ENCODE measurements at places on chromosomes 1 and 21.

DNA sequence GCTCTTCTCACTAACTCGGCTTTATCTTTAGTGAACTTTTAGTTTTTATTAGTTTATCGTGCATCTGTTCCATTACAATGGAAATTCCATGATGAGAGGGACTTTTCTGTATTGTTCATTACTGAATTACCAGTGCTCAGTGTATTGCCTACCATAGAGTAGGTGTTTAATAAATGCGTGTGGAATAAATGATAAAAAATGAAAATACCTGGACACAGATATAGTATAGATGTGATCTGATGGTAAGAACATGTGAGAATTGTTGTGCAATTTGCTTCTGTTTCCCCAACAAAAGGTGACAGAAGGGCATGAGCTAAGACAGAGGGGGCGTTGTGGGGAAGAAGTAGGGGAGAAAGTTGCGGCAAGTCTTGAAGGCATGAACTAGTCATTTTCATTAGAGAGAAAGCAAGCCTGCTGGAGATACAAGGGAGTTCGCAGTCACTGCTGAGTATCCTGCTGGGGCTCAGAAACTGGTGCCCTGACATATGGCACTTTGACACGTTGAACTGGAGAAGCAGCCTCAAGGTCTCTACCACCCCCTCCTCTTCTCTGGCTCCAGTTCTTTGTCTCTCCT, 5.6 kb upstream of the COG2 start:
- DNase-seq, result no peak

- DNase-seq, result no peak
These were observed 6.7 kb downstream of the SFPQ start for GRCh38 chr1:35186239-35186638.

DNA sequence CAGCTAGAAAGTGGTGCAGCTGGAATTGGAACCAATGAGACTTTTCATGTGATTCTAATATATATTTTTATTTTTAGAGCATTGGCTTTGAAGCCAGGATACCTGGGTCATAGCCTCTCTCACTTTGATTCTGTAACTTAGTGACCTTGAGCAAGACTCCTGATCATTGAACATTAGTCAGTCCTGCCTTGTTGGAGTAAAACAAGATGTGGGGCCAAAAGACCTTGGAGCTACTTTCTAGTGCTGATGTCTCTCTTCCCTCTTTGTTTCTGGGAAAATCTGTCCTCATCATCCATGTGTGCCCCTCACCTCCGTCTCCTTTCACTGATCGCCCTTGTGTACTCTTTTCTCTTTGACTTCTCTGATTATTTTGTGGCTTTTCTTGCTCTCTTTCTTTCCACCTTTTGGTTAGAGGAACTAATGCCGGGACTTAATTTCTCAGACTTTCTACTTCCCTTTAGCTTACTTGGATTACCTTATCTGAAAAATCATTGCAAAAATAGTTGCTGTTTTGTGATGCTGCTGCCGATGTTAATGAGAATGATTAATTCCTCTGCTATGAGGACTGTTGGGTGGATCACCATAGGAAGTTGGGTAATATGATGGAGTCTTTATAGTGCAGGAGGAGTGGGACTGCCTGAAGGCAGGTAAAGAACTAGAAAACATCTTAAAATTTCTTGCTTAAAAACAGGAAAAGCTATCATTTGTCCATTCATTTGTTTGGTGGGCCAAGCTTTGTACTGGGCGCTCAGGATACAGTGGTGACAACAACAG, 72.0 kb downstream of the NOS1AP start:
- DNase-seq, result no peak

GRCh38 chr1:201260236-201260590, 23.1 kb upstream of the PKP1 start:
- DNase-seq, result no peak

- no peak for DNase-seq
These were observed 37.2 kb downstream of the ETNK2 start for GRCh38 chr1:204114606-204115005.

GRCh38 chr21:39363607-39364555, 15.0 kb upstream of the HMGN1 start:
- DNase-seq, result no peak

GRCh38 chr1:45272913-45273371, 53.8 kb upstream of the HPDL start:
- DNase-seq, result no peak

DNA sequence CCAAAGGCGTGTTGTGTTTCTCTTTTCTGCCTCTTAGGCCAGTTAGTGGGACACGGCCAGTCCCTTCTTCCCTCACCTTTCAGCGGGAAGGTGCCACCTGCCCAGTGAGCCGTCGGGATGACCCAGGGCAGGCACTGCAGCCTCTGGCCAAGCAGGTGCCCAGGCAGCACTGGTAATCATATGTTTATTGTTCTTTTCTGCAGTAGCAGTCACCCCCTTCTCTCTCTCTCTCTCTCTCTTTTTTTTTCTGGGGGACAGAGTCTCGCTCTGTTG, 38.2 kb downstream of the CRYAA start:
- DNase-seq, result no peak

DNA sequence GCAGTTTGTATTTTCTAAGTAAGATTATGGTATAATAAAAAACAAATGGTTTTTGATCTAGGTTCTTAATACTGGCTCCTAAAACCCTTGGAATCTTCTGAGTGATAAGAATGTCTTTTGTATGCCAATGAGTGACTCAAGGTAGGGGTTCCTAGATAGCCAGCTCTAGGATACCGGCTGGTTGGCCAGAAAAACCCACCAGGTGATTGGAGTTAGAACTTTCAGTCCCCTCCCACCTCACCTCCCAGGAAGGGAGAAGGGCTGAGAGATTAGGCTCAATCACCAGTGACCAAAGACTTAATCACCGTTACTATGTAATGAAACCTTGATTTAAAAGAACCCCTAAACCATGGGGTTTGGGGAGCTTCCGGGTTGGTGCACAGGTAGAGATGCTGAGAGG, 8.7 kb upstream of the BRDT start:
- DNase-seq, result no peak

- no peak for DNase-seq
These were observed 79.5 kb downstream of the NR5A2 start for GRCh38 chr1:200107004-200107470.

GRCh38 chr1:64171246-64171645, 32.2 kb upstream of the UBE2U start:
- DNase-seq, result no peak

- DNase-seq, result peak; percentile 62
These were observed 27.4 kb downstream of the HIVEP3 start for GRCh38 chr1:41891199-41891896.

DNA sequence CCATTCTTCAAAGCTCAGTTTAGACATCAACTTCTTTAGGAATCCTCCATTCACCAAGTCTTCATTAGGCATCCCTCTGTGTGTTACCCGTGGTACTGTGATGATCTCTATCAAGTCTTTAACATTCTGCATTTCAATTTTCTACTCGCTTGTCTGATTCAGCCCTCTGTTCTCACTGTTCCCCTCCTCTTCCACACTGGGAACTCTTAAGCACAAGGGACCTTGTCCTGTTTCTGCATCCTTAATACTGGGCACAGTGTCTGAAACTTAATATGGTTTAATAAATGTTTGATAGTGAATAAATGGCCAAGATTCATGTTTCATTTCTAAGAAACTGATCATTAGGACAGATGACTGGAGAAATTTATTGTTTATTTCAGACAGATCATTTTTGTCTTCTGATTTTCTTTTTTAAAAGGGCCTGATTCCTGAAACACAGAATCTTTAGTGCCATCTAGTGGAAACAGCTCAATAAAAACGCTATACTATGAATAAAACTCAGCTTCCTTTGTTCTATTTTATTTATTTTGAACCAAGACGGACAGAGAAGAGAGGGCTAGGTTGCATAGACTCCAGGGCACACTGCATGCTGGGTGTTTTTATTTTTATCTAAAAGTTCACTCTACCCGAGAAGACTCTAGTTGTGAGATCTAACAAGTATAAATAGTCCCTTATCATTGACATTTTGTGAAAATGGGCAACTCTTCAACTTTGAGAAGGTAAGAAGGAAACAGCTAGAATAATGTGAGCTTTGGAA, 7.0 kb upstream of the TRIM45 start:
- no peak for DNase-seq

- DNase-seq, result no peak
These were observed 139.6 kb upstream of the NRIP1 start for GRCh38 chr21:15204140-15204969.

DNA sequence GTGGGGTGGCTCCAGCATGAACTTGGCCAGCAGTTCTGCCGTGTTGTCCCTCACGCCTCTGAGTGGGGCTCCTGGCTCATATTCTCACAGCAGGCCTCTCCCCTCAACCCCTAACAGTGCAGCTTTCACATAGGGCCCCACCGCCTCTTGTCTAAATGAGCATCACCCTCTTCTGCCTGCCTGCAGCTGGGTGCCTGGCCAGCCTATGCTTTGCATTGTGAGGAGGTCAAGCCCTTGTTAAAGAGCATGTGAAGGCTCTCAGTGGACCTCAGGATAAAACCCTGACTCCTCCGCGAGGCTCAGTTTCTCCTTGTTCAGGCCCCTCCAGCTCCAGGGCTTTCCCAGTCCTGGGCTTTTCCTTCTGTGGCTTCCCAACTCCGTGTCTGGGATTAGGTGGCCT, 34.8 kb downstream of the CRYAA start:
- DNase-seq, result peak; percentile 8

DNA sequence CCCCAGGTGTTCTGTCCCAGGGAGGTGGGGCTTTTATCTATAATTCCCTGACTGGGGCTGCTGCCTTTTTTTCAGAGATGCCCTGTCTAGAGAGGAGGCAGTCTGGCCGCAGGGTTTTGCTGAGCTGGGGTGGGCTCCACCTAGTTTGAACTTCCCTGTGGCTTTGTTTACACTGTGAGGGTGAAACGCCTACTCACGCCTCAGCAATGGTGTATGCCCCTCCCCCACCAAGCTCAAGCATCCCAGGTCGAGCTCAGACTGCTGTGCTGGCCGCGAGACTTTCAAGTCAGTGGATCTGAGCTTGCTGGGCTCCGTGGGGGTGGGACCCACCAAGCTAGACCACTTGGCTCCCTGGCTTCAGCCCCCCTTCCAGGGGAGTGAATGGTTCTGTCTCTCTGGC, 124.3 kb downstream of the CENPF start:
- DNase-seq, result no peak

- DNase-seq, result no peak
These were observed 29.1 kb downstream of the CHML start for GRCh38 chr1:241611063-241611462.

DNA sequence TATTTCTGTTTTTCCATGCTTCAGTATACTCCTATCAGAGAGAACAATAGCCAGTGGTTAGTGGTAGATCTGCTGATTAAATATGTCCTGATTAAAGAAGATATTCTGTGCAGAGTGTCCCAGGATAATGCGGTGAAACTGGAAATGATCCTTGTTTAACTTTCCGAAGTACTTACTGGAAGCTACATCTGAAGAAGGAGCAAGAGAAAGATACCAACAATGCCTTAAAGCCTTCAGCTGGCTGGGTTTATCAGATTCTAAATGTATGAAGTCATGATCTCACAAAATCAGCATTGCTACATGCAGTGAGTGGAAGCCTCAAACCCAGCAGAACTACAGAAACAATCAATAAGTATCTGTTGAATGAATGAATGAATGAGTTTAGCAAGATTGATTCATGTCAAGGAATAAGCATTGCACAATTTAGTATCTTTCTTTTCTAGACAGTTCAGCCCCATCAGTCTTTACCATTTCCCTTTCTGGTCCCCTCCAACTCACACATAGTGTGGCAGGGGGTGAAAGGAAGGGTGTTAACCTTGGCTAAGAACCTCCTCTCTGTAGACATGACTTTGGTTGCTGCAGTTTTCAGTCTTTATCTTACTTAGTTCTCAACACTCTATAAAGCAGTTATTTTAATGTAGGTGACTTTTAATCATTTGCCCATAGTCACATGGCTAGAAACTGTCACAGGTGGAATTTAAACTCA, 24.7 kb upstream of the DNASE2B start:
- DNase-seq, result no peak

- peak; percentile 28 for DNase-seq
These were observed 71.5 kb downstream of the HHAT start for GRCh38 chr1:210400043-210400840.

DNA sequence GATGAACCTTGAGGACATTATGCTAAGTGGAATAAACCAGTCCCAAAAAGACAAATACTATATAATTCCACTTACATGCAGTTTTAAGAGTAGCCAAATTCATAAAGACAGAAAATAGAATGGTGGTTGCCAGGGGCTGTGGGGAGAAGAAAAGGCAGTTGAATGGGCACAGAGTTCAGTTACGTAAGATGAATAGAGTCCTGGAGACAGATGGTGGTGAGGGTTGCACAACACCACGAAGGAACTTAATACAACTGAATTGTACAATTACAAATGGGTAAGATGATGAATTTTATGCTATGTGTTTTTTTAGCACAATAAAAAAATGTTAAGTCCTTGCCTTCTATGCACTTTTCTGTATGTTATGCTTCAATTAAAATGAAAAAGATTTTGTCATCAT, 66.6 kb downstream of the CD34 start:
- no peak for DNase-seq

DNA sequence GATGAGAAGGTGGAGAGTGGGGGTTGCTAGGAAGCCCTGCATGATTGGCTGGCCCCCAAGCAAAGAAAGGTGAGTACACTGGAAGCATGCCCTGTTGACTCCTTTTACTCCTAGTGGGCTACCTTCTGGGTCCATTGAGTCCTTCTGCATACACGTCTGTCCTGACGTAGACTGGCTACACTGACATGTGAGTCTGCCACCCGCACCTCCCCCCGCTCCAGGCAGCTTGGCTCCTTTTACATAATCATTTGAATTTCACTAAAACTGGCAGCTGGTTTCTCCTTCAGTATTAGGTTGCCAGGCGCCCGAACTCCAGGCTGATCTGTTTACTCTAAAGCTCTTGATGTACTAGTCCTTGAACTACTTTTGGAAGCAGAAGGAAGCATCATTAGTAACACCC, 8.7 kb downstream of the MRPS21 start:
- DNase-seq, result no peak

Measured in memory B cell (primary cell).